Muscle of leg (tissue), 16 donors: ENCODE measurements at places on chromosomes 13 and 19. TPM values are rescaled to one million over a fixed set of nuclear protein-coding genes. Genes with fewer than 3 reads are reported as not detected.

Gene C19orf38
- 5.6 TPM for total RNA-seq

Gene ZNF844
- 12.9 TPM for total RNA-seq

Gene TUBGCP3
- total RNA-seq = 14.2 TPM

Gene CYP2A6
- not detected for total RNA-seq

Gene LHFPL6
- 72.6 TPM for total RNA-seq

Gene ANKLE1
- total RNA-seq = 0.44 TPM
